ENCODE measurements at places on chromosomes 13 and 19. TPM values are rescaled to one million over a fixed set of nuclear protein-coding genes. Genes with fewer than 3 reads are reported as not detected.

DNA sequence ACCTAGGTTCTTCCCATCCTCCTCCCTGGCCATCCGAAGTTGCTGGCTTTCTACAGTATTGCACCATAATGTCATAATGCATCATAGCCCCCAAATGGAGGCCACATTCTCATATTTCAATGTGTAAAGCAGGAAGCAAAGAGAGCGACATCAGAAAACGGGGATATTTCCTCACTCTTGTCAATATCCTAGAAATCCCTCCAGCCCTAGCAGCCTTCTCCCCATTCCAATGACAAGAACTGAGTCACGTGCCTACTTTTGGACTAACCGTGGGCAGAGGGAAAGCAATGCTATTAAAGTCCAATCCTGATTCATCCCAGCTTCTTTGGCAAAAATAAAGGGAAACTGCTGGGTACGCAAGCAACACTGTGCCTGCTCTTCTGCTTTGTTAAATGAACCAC is 4.3 kb upstream of the RAP2A start:
- DNase-seq = no peak

DNA sequence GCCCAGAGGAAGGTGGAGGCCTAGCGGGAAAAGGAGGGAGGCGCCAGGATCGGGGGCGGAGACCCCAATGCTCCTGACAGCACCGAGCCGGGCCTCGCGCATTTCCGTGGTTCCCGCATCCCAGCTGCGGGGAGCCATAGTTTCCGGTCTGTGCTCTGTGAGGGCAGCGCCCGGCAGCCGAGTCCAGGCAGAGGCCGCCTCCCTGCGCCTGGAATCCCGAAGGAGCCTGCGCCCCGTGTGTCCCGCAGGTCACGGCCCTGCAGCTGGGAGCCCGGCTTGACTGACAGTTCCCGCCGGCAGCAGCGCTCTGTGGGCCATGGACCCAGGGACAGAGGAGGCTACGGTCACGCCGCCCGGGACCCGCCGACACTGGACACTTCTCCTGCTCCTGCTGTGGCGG is 74.6 kb upstream of the C13orf46 start:
- no peak for DNase-seq

KLHL1 gene
- total RNA-seq = 0.11 TPM

DNA sequence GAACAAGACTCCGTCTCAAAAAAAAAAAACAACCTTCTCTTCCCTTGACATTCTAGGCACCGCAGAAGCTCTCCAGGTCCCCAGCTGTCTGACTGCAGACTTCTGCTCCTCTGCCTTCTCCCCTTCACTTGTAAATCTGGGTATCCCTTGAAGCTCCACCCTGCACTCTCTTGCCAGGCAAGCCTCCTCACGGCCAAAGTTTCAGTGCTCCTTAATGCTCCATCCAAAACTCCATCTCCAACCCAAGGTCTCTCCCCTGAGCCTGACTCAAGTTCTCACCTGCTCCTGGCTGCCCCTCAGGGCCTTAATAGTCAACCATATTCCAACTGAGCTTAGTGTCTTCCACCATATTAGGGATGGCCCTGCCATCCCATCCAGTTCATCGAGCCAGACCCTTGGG is 1.4 kb upstream of the CLDND2 start:
- DNase-seq = no peak

- DNase-seq = no peak
Observed at GRCh38 chr13:93248627-93249047, 22.0 kb downstream of the GPC6 start.

KASH5 gene
- total RNA-seq = not detected

DNA sequence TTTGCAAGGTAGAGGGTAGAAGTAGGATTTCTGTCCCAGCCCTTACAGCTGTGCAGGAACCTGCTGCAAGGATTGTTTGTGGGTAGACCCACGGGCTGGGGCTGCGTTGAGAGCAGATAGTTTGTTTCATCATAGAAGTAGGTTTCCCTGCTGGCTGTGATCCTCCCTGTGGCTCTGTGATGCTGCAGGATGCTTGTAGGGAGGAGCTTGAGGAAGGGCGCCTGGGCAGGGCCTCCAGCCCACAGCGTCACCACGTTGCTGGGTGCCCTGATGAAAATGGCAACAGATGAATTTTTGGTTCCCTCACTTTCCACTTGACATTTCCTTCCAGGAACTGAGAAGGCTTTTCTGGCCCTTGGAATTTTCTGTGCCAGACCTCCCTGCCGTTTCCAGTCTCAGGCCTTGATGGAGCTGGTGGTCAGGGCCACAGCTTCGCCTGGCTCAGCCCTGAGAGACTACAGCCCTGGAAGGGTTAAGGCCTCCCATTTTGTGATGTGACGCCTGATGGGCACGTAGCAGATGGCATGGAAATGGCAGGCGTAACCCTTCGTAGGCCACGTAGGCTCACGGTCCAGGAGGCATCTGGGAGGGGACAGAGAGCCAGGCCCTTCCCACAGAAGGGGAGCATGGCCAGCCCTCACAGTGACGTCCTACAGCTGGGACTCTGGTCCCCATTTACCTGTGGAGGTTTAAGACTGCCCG is 42.2 kb downstream of the GATAD2A start:
- no peak for DNase-seq

IL11 gene
- total RNA-seq = 0.64 TPM

GTPBP3 gene
- 15.4 TPM for total RNA-seq

DNA sequence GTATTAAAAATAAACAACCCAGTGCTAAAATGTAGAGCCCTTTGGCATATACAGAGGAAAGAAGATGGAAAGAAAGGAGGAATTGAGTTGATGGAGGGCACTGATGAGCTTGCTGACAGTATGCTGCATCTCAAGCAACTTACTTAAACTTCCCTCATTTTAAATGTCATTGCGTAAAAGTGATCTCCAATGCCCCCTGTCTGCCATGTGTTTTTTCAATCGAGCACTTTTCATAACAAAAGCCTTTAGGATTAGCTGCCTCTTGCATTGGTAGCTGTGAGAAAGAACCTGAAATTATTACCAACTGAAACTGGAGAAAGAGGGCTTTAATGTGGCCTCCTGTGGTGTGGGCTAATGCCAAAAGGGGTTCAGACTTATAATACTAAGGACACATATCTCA is 541.6 kb downstream of the SUCLA2 start:
- DNase-seq = no peak

SLC46A3 gene
- total RNA-seq = 45.8 TPM

- DNase-seq = no peak
Observed at GRCh38 chr19:18780631-18781030, 10.5 kb downstream of the COMP start.

DNA sequence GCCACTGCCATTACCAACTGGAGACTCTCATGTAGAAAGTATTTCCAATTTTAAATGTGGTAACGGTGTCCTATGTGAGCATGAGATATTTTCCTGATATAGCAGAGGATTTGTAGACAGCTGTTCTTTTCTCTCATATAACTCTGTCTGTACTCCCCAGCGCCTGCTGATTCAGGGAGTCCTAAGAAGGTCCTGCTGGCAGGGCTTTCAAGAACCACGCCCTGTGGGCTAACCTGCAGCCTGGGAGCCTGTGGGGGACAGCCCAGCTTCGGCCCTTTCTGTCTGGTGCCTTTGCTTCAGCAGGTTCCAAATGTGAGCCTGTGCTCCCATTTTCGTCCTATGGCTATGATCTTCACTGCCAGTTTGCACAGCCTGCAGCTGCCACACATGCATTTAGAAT is 316.8 kb downstream of the ATP8A2 start:
- peak; percentile 22 for DNase-seq

CYP4F2 gene
- 3.9 TPM for total RNA-seq

ZNF610 gene
- total RNA-seq = 0.84 TPM

DNA sequence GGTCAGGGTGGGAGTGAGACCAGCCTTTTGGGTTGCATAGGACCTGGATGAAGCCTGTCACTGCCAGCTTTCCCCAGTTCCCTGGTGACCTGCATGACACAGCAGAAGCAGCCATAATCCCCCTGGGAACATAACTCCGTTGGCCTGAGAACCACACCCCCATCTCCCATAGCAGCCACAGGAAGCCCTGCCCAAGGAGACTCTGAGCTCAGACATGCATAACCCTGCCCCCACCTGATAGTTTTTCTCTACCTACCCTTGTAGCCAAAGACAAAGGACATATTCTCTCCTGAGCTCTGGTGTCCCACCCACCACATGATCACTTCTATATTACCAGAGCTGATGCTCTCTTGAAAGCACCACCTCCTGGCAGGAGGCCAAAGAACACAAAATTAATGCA is 413.5 kb upstream of the HTR2A start:
- DNase-seq = no peak

GRCh38 chr19:16441661-16442162 is 30.1 kb downstream of the EPS15L1 start:
- peak; percentile 37 for DNase-seq

DNA sequence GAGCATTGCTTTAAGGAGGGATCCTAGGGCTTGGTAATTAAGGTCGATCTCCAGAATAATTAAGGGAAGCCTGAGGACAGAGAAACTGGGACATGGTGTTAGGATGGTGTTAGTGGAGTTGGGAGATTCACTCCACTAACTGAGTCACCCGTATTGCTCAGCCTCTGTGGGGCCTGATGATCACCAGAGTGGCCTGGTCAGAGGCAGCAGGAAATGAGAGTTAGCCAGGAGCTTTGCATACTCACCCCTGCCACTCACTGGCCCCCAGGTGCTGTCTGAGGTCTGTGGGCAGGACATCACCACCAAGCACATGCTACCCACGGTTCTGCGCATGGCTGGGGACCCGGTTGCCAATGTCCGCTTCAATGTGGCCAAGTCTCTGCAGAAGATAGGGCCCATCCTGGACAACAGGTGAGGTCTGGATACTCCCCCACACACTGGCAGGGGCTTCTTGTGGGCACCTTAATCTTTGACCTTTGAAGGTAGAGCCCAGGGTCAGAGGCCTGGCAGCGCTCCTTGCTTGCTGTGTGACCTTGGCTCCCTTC is 32.1 kb downstream of the PPP2R1A start:
- no peak for DNase-seq

GRCh38 chr13:34308725-34309124 is 490.8 kb downstream of the RFC3 start:
- no peak for DNase-seq

MAB21L1 gene
- total RNA-seq = 0.37 TPM

- no peak for DNase-seq
Observed at GRCh38 chr19:46824890-46825730, 25.5 kb downstream of the AP2S1 start.

LYPD5 gene
- 3.9 TPM for total RNA-seq

MRPL57 gene
- total RNA-seq = 25.2 TPM

- DNase-seq = no peak
Observed at GRCh38 chr13:53447863-53448262, 419.2 kb downstream of the OLFM4 start.

- no peak for DNase-seq
Observed at GRCh38 chr13:40762849-40763248, 8.1 kb downstream of the MRPS31 start.

GRCh38 chr13:74056801-74057542 is 77.2 kb downstream of the KLF12 start:
- no peak for DNase-seq

ZNF560 gene
- not detected for total RNA-seq

GRCh38 chr19:3910105-3910504 is 22.8 kb upstream of the NMRK2 start:
- DNase-seq = no peak

GRCh38 chr19:13104360-13104847 is 1.7 kb upstream of the LYL1 start:
- DNase-seq = peak; percentile 62

GRCh38 chr13:87120476-87120875 is 550.7 kb upstream of the SLITRK5 start:
- no peak for DNase-seq

LPAR6 gene
- 17.8 TPM for total RNA-seq

DNA sequence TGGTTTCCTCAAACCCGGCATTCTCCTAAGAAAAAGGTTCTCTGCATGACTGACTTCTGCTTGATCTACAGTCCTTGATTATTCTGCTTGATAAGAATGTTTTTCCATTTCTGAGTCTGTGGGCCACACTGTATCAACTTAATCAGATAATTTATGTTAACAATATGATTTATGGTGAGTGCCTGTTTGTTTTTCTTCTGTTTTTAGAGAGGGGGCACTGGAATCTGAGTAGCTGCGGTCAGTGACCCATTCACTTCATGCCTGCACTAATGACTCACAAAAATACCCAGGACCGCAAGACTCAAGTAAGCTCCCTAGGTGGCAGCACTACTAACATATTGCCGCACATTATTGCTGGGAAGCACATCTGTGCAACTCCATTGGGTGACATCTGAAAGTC is 542.3 kb upstream of the ATXN8OS start:
- peak; percentile 20 for DNase-seq

DNA sequence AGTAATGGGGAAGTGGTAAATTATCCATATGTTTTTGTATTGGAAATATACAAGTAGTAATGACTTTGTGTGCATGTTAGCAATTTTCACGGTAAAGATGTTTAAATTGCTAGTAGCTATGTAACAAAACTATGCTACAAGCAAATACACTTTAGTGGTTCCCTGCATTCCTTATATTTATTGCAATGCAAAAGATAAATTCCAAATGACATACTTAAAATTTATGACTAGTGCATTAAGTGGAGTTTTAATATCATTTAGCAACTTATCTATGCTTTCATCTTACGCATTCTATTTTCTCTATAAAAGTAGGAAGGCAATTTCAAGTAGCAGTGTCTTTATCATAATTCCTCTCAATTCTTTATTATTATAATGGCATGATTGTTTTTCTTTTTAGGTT is 482.8 kb downstream of the SLITRK5 start:
- DNase-seq = no peak
